ENCODE measurements at places on chromosomes 11 and 22. TPM values are rescaled to one million over a fixed set of nuclear protein-coding genes. Genes with fewer than 3 reads are reported as not detected.

PATE4 gene
- not detected for polyA plus RNA-seq

VWA5A gene
- 11.6 TPM for polyA plus RNA-seq

TSPAN32 gene
- 24.0 TPM for polyA plus RNA-seq

OR10D3 gene
- polyA plus RNA-seq: not detected

BAD gene
- polyA plus RNA-seq: 72.8 TPM

FGF4 gene
- polyA plus RNA-seq: not detected

EXT2 gene
- polyA plus RNA-seq: 26.5 TPM

C11orf16 gene
- not detected for polyA plus RNA-seq

KCNJ1 gene
- polyA plus RNA-seq: 0.18 TPM

C11orf91 gene
- polyA plus RNA-seq: not detected

INS gene
- polyA plus RNA-seq: not detected

MISFA gene
- polyA plus RNA-seq: 0.43 TPM

DRAP1 gene
- polyA plus RNA-seq: 61.7 TPM

P4HA3 gene
- not detected for polyA plus RNA-seq

DNA sequence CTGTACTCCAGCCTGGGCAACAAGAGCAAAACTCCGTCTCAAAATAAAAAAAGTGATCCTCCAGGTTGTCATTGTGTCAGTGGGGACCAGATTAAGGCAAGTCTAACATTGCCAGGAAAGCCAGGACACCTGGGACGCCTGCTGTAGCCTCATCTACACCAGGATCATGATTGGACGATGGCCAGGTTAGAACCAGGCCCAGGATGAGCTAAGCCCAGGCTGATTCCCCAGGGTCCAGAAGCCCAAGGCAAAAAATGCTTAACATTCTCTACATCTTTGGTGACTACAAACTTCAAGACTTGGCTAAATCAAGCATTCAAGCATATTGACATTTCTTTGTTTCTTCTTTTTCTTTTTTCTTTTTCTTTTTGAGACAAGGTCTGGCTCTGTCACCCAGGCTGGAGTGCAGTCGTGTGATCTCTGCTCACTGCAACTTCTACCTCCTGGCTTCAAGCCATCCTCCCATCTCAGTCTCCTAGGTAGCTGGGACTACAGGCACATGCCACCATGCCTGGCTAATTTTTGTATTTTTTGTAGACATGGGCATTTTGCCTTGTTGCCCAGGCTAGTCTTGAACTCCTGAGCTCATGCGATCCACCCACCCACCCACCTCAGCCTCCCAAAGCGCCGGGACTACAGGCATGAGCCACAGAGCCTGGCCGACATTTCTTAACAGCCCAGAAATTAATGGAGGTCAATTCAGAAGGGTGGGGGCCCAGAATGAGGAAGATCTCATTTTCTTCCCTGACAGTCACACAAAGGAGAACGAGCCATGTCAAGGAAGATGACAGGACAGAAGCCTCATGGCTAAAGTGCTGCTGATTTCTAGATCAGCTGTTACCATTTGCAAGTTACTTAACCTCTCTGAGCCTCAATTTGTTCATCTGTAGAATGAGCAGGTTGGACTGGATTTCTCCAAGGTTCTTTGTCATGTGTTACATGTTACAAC is 12.5 kb upstream of the PTPRJ start:
- DNase-seq: no peak

DNA sequence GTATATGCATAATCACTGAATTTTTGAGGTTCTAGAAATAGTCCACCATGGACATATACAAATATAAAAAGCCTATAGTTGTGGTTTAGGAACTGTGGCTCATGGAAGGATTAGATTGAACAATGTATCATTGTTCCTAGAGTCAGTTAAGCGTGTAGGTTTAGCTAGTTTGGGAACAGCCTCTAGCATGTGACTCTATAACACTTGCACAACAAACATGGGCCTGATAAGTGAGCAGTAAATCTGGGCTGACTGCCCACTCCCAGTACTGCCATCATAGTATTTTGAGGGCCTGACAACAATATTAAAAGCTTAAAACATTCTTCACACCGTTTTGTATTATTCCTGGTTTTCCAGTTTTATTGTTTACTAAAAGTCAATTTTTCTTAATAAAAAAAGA is 47.0 kb downstream of the YAP1 start:
- DNase-seq: no peak

DNA sequence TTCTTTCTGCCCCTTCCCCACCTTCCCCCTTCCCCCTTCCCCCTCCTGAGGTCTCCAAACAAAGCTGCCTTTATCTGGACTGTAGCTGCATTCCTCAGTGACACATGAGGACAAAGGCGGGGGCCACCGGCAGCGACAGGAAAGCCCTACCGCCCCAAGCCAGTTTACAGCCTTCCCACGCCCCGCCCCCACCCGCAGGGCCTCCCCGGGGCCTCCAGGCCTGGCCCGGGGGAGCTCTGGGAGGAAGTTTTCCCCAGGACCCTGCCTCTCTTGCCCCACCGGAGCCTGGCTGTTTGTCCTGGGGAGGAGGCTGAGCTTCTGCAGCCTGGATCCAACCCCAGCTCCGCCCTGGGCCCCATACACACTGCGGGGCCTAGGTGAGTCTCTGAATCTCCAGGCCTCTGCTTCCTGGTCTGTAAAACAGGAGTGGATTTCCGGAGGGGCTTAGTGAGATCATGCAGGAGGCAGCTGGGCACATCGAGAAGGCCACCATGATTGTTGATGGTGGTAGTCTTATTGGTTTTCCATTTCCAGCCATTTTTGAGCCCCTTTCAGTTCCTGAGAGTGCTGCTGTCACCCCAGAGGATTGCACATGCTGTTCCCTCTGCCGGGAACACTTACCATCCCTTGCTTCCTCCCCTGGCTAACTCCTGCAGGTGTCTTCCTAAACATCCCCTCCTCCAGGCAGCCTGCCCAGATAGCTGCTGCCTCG is 130.7 kb downstream of the MN1 start:
- no peak for DNase-seq

- no peak for DNase-seq
Measured at GRCh38 chr11:115298300-115299012, 205.8 kb downstream of the CADM1 start.

- DNase-seq: no peak
Measured at GRCh38 chr11:46981436-46981835, 44.9 kb downstream of the CSTPP1 start.

DNA sequence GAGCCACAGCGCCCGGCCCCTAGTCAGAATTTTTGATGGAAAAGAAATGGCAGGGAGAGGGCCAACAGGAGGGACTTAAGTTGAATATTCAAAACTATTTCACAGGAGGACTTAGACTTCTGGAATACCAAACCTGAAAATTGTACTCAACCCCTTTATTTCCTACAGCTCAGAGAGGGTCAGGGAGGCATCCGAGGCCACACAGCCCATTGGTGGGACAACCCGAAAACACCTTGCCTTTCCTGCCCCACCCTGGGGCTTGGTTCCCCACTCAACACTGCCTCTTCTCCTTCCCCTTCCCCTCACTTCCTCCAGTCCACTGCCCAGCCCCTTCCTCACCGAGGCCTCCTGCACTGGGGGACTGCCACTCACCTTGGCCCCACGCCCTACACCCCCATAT is 1.4 kb downstream of the NAALADL1 start:
- no peak for DNase-seq

DNA sequence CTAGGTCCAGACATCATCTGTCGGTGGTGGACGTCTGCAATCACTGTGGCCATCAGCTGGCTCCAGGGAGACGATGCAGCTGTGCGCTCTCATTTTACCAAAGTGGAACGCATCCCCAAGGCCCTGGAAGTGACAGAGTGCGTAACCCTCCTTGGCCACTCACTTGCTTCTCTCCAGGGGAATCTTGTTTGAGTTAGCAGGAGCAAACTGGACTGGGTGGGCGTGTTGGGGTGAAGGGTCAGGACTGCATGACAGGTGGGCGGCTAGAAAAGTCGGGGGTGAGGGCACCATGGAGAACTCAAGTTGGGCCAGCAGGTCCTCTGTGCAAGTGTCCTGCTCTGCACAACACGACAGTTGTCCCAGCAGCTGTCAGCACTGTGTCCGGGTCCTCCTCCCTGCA is 16.2 kb downstream of the SHISA8 start:
- DNase-seq: no peak

DNA sequence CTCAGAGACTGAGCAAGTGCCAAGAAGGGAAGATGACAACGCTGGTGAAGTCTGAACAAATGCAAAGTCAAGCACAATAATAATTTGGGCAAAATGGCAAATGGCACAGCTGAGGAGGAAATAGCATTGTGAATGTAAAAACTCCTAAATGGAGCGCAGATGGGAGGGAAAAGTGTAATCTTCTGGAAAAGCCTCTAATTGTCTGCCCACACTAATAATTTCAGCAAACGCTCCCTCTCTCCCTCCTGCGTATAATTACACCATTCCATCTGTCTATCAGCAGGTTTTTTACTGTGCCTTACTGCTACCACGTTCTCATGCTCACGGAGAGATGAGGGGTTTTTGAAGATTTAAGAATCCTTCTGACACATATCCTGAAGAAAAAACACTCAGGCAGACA is 302.6 kb downstream of the KIRREL3 start:
- DNase-seq: no peak

- no peak for DNase-seq
Measured at GRCh38 chr11:34075178-34075820, 23.8 kb downstream of the CAPRIN1 start.

DNA sequence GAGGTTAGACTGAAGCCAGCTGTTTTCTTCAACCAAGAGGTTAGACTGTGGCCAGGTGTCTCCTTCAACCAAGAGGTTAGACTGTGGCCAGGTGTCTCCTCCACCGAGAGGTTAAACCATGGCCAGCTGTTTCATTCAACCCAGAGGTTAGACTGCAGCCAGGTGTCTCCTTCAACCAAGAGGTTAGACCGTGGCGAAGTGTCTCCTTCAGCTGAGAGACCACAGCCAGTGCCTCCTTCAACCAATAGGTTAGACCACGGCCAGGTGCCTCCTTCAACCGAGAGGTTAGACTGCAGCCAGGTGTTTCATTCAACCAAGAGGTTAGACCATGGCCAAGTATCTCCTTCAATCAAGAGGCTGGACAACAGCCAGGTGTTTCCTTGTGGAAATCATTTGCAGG is 498.1 kb downstream of the TBC1D22A start:
- DNase-seq: no peak

DNA sequence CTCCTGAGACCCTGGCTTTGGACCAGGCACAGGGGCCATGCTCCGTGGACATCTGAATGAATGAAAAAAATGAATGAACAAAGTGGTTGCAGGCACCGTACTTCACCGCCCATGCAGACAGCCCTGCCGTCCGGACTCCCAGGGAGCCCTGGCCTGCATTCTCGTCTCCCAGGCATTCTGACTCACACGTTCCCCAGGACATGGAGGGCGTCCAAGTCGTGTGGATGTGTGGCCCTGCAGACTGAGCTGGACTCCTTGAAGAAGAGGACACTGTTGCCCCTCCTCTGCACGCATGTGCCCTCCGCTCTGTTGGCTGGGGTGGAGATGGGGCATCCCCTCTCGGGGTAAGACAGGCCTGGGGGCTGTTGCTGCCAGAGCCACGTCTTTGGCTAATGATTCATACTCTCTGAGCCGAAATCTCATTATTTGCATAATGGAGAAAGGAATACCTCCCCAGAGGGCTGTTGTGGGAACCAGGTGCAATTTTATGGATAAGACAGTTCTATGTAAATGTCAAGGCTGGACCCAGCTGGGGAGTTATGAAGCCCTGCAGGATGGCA is 49.7 kb downstream of the RTL6 start:
- DNase-seq: no peak

DNA sequence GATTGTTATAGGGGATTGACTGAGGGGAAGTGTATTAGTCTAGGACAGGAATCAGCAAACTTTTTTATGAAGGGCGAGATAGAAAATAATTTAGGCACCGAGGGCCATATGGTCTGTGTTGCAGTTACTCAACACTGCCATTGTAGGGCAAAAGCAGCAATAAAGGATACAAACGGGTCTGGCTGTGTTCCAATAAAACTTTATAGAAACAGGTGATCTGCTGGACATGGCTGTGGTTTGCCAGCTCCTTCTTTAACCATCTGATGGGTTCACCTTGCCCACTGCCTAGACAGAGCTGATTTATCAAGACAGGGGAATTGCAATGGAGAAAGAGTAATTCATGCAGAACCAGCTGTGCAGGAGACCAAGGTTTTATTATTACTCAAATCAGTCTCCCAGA is 20.0 kb downstream of the PRR5L start:
- no peak for DNase-seq

DNA sequence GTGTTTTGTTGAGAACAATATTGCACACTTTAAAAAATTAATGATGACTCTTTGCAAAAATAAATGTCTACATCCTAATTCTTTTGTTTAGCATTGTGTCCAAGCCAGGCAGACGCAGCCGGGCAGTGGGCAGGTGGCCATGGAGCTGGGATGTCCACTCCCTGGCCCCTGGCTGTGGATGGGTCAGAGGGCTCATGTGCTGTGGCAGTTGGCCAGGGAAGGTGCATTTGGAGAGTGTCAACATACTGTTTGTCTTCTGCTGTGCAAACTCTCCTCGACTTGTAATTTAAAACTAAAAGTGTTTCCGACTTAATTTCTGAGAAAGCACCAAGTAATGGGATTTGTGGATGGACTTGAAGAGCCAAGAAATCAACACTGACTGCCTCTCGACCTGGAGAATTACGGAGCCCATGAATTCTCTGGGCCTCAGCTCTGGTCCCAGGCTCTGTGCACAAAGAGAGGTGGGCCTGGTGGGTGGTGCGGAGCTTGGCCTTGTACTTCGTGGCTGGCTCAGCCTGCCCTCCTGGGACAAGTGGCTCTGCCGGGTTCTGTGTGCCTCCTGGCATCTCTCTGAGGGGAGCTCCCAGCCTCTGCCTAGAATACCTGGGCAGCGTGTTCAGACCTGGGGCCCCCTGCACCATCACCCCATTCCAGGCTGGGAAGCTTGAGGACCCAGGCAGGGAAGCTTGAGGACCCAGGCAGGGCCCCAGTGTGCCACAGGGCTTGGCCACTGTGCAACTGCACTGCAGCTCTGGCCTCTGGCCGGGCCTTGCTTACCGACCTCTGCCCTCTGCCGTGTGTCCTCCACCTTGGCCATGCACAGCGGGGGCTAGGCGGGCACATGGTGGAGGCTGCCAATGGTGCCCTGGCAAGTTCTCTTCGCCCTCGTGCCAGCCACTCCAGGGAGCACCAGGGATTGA is 46.4 kb downstream of the RTN4R start:
- no peak for DNase-seq

DNA sequence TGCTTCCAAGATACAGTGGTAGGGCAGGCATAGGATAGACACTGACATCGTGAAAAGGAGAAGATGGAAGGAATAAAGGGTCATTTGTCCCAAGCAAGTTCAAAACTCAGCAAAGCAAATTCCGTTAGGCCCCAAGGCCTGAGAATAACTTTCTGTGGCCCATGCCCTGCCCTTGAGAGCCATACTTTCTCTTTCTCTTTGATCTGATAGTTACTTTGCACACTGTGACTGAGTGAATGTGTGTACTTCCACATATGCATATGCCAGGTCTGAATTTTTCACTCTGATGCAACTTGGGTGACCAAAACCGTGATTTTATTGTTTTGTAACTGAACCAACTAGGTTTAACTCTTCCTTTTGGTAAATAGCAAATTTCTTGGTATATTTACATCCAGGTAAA is 371.5 kb downstream of the RAB38 start:
- DNase-seq: no peak

GRCh38 chr11:83678831-83679584 is 392.8 kb upstream of the CCDC90B start:
- DNase-seq: no peak

- no peak for DNase-seq
Measured at GRCh38 chr22:28094771-28095170, 175.7 kb upstream of the PITPNB start.

Data from naive B cell (primary cell).